ENCODE measurements at places on chromosomes 6 and 20. TPM values are rescaled to one million over a fixed set of nuclear protein-coding genes. Genes with fewer than 3 reads are reported as not detected.

GRCh38 chr6:52964318-52964717 lies 30.8 kb downstream of the GSTA4 start:
- no peak for DNase-seq

DNA sequence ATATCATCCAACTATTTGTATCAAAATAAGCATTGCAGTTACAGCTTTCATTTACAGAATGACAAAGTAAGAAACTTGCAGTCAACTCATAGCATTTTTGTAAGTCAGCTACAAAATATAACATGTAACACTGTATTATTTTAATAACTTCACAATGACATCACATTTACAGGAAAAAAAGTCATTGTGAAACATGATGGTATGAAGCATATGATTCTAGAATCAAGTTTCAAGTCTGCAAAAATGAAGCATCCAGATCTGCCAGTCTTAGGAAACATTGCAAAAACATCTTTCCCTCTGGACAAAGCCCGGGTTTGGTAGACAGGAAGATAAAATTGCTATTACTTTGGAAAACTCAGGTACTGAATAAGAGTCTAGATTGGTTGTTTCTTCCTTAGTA lies 263.9 kb upstream of the NT5E start:
- peak; percentile 47 for DNase-seq

DNA sequence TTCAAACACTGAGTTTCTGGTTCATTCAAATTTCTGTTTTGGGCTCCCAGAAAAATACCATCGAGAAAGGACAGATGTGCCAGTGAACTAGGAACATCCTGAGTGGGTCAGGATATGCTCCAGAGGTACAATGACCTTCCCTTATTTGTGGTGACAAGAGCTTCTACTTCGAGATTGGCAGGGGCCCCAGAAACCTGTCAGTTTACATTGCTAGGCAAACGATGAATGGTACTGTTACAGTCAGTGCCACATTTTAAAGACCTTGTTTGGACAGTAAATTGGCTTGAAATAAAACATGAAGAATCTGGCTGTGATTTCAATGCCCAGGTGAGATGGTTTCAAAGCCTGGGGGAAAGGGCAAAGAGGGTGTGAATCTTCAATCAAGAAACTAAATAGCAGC lies 454.5 kb upstream of the ID4 start:
- no peak for DNase-seq

- no peak for DNase-seq
These were observed 58.0 kb upstream of the ARHGAP18 start for GRCh38 chr6:129767776-129768485.

DNA sequence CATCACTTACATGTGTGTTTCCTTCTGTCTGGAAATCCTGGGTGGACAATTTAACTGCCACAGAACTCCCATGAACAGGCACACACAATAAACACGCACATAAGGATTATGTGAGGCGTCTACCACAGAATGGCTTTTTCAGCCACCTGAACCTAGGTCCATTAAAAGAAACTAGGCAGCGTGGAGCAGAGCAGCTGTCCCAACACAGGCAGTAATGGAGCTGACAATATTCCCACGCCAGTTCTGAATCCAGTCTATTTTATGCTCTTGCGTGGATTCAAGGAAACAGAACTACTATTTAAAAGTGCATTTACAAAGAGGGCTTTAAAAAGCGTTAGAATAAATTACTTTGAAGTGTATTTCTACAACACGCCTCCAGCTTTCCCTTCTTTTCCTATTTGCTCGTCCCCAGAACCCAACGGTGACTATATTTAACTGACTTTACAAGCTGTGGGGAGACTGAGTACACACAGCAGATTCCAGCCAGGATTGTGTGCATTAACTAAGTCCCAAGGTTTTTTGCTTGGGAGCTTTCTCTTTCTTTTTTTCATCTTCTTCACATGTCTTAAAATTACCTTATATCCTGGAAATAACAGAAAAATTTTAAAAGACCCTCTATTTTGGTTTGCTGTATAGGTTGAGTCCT lies 95.9 kb downstream of the GMDS start:
- DNase-seq = no peak

DNA sequence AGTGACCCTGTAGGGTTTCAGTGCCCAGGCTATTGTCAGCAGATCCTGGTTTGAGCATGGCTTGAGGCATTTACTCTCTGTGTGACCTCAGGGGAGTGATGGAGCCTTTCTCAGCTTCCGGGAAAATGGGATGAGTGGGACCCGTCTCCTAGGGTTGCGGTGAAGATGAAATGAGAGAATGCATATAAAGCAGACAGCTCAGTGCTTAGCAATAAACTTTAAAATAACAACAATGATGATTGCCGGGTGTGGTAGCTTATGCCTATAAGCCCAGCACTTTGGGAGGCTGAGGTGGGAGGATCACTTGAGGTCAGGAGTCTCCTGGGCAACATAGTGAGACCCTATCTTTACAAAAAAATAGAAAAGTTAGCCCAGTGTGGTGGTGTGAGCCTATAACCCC lies 106.0 kb upstream of the MTHFD1L start:
- no peak for DNase-seq

GRCh38 chr20:35680452-35681183 lies 15.9 kb upstream of the CPNE1 start:
- DNase-seq = no peak

DNA sequence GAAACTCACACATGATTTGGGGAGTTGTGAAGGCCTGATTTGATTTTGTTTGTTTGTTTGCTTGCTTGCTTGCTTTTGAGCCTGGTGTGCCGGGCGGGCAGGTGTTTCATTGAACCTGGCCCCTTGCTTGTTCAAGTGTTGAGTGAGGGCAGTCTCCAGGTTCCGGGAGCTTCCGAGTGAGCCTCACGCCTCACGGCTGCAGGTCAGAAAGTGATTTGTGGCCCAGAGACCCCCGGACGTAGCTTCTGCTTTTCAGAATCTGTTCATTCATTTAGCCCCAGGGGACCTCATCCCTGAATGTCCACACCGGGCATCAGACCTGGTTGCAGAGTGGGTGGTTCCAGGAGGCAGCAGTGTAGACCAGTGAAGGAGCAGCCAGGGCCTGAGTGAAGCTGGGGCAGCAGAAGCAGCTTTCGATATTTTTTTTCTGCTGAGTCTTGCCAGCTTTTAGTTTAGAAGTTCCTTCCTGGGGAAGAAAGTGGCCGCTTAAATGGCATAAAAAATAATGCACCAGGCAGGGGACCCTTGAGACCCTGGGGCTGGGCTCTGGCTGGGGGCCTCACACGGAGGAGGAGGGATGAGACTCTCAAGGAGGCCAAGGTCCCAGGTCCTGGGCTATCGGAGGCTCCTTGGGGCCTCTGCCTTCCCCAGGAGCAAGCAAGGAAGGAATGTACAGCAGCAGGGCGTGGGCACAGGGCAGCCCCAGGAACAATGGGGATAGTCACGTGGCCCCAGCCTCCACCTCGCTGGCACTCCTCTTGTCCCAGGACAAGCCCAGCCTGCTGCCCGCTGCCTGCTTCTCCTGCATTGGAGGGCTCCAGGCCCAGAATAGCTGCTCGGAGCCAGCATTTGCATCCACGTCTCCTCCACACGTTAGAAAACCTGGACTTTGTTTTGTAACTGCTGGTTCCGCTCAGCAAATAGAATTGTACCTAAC lies 89.2 kb upstream of the BHLHE23 start:
- no peak for DNase-seq

DNA sequence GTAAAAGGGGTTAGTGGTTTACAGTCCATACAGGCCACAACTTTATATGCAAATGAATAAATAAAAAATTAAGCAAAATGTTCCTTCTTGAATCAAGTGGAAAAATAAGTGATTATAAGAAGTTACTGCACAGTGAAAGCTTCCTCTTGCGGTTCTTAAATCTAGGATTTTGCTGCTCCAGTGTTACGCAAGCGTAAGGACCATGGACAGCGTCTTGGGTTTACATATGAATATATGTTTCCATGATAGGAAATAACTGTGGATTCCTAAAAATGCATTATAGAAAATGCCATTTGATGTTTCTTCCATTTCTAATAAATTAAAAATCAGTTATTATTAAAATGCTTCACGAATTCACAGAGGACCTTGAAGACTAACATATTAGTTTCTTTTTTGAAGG lies 176.6 kb upstream of the POU3F2 start:
- DNase-seq = peak; percentile 25

DNA sequence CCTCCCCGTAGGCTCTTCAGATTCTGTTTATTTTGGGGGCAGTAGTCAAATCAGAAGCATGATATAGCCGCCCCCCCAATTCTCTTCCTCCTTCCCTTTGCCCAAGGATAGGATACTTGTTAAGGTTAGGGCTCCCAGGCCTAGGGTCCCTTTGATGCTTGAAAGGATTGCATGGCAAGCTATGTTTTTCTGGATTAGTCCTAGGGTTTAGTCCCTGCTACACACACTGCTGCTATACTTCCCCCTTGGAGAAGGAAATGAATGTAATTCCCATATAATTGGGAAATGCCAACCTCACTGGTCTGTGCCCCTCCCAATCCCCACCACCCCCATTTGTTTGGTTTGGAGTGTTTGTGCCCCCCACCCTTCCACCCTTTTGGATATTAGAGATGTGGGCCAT lies 62.8 kb downstream of the ZFAND3 start:
- no peak for DNase-seq

GRCh38 chr6:167973148-167973885 lies 24.2 kb upstream of the KIF25 start:
- no peak for DNase-seq

GRCh38 chr6:32868257-32868788 lies 14.3 kb downstream of the PSMB9 start:
- DNase-seq = peak; percentile 83

DNA sequence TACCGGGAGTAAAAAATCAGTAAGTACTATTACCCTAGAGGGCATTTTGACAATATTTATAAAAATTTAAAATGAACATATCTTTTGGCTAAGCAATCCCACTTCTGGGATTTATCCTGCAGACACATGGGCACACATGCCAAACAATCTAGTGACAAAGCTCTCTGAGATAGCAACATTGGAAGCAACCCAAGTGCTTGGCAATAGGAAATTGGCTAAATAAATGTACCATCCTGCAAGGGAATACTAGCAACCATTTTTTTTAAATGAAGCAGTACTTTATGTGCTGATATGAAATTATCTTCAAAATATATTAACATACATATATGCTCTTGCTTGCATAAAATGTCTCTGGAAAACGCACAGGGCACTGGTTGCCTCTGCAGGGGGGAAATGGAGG lies 133.8 kb downstream of the SNX5 start:
- DNase-seq = no peak

- DNase-seq = peak; percentile 93
These were observed 10.0 kb upstream of the NCOA7 start for GRCh38 chr6:125780540-125781313.

- no peak for DNase-seq
These were observed 431.1 kb downstream of the NKAIN2 start for GRCh38 chr6:124234801-124235200.

DNA sequence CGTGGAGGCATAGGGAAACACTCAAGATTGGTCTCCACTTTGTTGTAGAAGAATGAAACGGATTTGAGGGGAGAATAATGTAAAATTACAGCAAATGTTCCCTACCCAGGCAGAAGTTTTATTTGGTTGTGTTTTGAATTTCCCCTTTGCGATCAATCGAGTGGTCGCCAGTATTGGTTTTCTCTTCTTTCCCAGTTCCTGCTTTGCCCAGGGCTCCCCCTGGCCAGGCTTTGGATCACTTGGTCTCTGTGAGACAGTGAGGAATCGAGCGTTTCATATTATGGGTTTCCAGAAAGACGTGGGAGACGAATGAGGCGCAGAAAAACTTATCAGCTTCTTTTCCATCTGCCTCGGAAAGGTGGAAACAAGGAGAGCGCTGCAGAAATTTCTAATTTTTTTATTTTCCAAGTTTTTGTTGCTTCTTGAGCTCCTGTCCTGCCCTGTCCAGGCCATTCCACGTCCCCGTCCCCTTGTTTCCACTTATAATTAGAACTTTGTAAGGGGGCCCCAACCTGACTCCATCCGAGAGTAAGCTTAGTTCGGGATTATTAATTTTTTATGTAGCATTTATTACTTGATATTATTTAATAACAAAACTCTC lies 7.5 kb upstream of the TBX18 start:
- peak; percentile 29 for DNase-seq

DNA sequence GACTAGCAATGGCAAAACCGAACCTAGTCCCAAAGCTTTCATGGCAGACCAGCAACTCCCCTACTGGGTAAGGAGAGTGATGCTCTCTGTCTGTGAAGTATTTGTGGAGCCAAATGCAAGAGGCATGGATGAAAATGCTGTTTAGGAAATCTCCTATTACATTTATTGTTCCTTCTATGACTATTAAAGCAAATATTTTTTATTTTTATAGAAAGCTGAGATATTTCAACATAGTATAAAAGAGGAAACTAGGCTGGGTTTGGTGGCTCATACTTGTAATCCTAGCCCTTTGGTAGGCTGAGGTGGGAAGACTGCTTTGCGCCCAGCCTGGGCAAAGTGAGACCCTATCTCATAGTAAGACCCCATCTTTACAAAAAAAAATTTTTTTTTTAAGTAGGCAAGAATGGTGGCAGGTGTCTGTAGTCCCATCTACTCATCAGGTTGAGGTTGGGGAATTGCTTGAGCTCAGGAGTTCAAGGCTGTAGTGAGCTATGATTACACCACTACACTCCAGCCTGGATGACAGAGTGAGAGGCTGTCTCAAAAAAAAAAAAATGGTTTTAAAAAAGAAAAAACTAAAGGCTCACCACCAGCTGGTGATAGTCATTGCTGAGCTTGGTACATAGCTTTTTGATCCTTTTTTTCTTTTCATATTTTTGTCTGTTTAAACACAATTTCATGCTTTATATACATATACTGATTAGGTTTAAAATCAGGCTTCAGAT lies 11.3 kb downstream of the KDM1B start:
- peak; percentile 61 for DNase-seq

DNA sequence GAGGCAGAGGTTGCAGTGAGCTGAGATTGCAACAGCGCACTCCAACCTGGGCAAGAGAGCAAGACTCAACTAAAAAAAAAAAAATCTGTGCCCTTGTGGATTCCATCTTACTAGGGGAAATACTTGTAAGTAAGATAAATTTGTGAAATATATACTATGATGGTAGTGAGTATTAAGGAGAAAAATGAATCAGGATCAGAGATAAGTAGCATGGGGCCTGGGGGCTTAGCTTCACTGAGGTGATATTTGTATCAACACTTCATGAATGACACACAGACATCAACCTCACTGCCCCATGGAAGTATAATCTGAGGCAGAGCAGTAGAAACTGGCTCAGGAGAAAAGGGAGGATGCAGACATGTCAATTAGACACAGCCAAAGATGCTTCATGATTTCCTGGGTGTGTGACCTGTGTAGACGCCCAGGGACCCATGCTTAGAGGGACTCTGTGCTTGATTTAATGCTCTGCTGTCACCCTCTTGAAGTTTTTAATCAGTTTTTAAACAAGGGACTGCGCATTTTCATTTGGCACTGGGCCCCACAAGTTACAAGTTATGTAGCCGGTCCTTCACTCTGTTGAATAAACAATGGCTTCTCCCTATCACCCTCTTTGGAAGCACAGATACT lies 41.9 kb downstream of the PCNA start:
- DNase-seq = peak; percentile 4

GRCh38 chr6:36547646-36548400 lies 544 bp upstream of the STK38 start:
- no peak for DNase-seq

- peak; percentile 62 for DNase-seq
These were observed 100.7 kb upstream of the PTPN1 start for GRCh38 chr20:50409495-50409894.

The SEMG1 gene
- not detected for total RNA-seq

The SLC35B3 gene
- total RNA-seq = 8.0 TPM

The SLC17A1 gene
- total RNA-seq = not detected

The NOX3 gene
- not detected for total RNA-seq

The DIDO1 gene
- 48.4 TPM for total RNA-seq

The RBL1 gene
- total RNA-seq = 31.9 TPM

The ZNF831 gene
- total RNA-seq = 0.98 TPM

The RAB44 gene
- not detected for total RNA-seq
